ENCODE measurements at places on chromosomes 13 and 19.
A peak's percentile ranks its signal among the peaks of the same experiment; 100 is the strongest.

DNA sequence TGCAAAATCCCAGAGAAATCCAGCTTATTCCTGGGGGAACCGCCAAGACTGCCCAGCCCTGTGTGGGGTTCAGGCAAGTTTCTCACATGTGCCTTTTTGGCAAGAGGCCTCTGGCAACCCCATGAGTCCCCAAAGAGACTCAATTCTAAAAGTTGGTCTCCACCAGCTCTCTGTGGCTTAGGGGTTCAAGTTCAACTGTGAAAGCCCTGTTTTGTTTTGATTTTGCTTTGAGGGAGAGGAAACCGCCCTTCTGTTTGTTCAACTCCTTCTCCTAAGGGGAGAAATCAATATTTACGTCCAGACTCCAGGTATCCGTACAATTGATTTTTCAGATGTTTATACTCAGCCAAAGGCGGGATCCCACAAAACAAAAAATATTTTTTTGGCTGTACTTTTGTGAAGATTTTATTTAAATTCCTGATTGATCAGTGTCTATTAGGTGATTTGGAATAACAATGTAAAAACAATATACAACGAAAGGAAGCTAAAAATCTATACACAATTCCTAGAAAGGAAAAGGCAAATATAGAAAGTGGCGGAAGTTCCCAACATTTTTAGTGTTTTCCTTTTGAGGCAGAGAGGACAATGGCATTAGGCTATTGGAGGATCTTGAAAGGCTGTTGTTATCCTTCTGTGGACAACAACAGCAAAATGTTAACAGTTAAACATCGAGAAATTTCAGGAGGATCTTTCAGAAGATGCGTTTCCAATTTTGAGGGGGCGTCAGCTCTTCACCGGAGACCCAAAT, 583 bp upstream of the LDLR start:
- DNase-seq, result no peak

DNA sequence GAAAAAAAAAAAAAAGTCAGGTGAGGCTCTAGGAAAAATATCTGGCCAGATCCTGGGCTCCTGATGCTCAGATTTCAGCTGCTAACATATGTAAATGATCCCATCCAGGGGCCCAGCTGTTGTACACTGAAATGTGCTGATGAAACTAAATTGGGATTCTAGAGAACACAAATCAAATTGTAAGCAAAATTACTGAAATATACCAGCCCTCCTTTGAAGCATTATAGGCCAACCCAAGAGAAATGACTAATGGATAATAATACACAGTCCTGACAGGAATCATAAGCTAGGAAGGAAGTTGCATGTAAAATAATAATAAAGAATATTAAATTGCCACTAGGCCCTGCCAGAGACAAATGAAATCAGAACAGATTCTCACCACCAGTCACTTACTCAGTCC, 17.8 kb downstream of the KCTD12 start:
- DNase-seq, result no peak

- DNase-seq, result no peak
These were observed 72.4 kb upstream of the ARHGEF7 start for GRCh38 chr13:111042661-111043226.

DNA sequence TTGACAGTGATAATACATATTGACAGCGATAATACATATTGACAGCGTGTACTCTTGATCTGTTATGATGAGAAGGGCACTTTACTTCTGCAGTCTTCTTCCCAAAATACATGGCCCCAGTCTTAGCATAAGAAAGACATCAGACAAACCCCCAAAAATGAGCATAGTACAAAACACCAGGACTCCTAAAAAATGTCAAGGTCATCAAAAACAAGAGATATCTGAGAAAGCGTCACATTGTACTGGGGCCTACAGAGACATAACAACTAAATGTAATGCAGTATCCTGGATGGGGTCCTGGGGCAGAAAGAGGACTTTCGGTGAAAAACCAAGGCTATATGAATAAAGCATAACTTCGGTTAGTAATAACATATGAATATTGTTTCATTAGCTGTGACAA, 731.5 kb upstream of the SGCG start:
- DNase-seq, result no peak

GRCh38 chr13:25679159-25679558, 307.4 kb downstream of the ATP8A2 start:
- no peak for DNase-seq

DNA sequence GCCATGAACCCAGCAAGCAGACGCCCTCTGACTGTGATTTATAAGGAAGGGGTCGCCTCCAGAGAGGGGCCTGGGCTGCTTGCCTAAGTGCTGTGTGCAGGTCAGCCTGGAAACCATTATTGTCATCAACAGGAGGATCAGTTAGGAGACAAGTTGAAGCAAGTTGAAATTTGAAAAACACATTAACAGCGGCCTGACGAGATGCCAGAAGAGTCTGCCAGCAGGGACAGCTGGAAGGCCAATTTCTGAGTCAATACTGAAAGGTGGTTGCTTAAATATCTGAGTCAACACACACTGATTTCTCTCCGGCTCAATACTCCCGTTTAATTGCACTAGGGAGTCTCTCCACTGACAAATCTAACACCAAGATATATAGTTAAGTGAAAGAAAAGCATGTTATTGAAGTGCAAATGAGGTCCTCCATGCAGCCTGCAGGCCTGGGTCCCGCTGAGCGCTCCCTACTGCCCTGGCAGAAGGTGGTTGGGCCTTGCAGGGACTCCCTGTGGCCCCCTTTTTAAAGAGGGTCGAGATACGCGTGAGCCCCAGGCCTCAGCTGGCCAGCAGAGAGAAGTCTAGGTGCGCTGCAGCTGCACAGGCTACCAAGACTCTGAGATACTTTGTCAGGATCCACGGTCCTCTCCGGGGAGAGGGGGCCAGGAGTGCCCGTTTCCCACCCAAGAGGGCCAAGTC, 91.1 kb downstream of the RNASEH2B start:
- DNase-seq, result peak; percentile 7

DNA sequence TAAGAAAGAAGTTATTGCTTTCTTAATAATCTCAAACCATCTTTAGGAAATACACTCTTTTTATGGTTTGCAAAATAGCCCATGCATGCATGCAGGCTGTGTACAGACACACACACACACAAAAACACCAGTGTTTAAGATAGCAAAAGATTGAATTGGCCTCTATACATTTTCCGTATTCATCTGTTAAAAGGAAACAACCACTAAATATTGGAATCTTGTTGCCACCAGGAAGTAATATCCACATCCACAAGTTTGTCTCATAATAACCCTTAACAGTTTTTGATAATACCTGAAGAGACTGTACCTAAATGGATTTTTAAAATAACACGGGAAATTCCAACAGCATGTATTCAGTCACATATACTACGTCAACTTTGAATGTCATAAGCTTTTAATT, 7.3 kb upstream of the MAB21L1 start:
- no peak for DNase-seq

DNA sequence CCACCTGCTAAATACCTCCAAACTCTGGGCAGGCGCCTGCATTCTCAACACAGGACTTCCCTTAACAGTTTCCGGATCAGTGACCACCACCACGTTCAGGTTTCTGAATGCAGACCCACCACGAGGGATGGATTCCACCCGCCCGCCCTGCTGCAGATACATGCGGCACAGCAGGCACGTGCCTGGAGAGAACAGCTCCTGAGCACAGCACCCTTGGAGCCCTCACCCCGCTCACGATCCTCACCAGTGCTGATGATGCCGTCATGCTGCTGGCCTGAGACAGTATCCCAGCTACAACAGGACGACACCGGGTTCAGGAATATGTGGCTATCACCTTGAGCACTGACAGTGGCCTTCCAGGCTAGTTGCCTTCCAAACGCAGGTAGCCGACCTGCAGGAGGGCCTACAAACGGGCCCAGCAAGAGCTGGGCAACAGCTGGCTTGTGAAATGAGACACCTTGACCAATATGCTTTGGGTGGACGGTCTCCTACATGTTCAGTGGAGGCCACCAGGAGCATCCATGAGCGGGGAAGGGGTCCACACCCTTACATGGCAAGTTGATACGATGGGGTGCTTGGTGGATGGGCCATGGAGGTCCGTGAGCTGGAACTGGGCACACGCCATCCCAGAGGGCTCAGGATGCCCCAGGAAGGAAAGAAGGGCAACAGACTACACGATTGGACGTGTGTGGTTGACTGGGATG, 9.9 kb upstream of the QTRT1 start:
- DNase-seq, result no peak

DNA sequence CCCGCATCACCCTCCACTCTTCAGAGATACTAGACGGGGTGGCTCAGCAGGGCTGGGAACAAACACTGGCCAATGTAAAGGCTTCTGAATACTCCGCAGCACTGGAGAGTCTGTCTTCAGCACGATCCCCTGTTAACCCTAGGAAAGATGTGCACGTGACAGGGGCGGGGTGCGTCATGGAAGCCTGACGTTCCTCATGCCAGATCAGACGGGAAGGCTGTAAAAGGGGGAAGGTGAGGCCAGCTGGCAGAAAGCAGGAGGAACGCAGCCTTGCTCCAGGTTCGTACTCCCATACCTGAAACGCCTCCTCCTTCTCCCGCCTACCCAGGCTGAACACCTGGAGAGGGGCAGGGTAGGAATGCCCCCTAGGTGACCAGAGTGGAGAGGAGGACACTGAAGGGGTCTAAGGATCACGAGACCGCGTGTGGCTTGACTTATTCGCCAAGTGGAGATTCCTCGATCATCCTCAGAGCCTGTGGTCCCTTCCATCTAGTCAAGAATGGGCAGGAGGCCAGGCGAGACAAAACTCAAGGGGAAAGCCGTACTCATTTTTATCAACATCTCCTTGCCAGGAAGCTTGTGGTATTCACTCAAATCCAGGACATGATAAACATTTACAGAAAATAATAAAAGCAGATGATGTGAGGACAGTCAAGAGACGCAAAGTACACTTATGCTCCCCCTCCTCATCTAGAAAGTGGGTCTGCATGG, 18.2 kb upstream of the FFAR2 start:
- no peak for DNase-seq

- DNase-seq, result no peak
These were observed 14.4 kb downstream of the ATP4B start for GRCh38 chr13:113643593-113643992.

DNA sequence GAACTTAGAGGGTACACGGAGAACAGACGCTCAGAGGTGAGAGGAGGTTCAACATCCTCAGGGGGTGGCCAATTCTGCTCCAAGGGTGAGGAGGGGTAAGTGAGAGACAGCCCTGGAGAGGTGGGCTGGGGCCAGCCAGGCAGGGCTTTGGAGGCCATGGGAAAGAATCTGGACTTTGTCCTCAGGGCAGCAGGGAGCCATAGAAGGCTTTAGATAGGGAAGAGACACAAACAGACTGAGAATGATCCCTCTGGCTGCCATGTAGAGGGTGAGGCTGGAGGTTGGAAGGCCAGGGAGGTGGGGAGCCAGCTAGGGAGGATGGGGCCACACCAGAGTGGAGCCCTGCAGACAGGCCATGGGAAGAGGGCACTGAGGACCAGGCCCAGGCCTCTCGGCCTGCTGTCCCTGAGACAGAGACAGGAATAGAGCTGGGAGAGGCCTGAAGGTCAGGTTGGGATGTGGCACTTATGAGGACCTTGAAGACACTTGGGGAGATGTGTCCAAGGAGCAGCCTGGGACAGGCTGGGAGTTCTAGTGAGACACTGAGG, 29.2 kb upstream of the CCNP start:
- no peak for DNase-seq

DNA sequence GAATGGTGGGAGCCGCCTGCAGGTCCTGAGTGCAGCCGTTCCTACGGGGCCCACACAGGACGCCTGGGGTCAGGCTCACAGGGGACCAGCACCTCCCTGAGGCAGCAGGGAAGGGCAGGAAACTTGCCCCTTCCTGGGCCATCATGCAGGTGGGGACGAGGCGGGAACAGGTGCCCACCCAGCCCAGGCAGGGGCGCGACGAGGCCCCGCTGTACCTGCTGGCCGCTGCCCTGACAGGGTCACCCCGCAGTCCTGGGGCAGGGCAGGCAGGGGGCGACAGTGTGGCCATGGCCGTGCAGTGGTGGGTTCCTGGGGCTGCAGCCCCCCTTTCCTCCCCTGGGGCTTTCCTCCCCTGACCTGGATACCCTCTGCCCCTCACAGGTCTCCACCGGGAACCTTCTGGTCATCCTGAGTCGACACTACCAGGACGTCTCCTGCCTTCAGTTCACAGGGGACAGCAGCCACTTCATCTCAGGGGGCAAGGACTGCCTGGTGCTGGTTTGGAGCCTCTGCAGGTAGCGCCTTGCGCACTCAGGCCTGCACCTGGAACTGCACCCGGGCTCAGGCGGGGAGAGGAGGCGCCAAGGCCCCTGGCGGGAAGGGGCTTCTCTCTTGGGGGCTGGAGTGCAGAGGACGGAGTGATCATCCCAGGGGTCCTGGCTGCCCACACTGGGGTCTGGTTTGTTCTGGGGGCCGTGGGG, 5.4 kb downstream of the WDR18 start:
- DNase-seq, result no peak

All from AG09319 (cell line).